ENCODE measurements at places on chromosomes 6 and 20.

DNA sequence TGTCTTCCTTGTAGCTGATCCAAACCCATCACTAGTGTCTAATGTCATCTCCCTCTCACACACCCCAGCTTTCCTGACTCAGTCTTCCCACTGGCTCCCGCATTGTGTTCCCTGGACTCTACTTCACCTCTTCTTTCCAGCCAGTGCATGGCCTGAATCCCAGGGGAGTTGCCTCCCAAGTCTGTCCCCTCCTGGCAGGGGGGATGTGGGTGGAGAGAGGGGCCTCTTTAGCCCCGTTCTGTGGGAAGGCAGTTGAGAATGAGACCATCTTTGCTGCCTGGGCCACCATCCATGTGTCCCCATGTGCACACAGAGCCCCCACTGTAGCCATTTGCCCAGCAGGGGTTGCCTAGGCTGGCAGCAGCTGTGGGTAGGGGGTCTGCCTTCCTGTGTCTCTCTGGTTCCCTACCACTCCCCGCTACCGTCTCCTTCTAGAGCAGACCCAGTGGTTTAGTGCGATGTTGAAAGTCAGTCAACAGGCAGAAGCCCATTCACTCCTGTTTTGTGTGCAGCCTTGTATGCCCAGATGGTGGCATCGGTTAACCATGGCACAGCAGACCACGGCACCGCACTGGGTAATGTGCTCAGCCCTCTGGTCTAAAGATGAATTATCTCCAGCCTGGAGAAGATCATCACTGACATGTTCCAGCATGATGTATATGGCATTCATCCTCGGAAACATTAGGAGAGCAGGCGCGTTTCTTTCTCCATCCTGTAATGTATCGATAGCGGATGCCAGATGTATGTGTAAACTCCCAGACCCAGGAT lies 178.8 kb upstream of the SNX9 start:
- DNase-seq = no peak

- DNase-seq = peak; percentile 56
These were observed 65.7 kb upstream of the TOP1 start for GRCh38 chr20:40962733-40963504.

GRCh38 chr6:106163446-106163965 lies 77.4 kb downstream of the PRDM1 start:
- DNase-seq = peak; percentile 37

- no peak for DNase-seq
These were observed 611.5 kb upstream of the IMPG1 start for GRCh38 chr6:76683985-76684384.

DNA sequence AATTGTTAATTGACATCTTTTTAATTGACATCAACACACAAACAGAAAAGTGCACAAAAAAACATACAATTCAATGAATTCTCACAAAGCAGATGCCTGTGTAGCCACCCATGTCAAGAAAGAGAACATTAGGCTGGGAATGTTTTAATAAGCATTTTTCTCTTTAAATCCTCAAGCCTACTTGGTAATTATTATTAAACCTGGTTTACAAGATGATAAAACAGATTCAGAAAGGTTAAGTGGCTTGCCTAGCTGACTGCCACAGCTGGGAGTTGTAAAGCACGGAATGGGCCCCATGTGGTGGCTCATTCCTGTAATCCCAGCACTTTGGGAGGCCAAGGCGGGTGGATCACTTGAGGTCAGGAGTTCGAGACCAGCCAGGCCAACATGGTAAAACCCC lies 90.0 kb upstream of the AKAP12 start:
- no peak for DNase-seq

- DNase-seq = no peak
These were observed 3.3 kb downstream of the NCR2 start for GRCh38 chr6:41338659-41339058.

DNA sequence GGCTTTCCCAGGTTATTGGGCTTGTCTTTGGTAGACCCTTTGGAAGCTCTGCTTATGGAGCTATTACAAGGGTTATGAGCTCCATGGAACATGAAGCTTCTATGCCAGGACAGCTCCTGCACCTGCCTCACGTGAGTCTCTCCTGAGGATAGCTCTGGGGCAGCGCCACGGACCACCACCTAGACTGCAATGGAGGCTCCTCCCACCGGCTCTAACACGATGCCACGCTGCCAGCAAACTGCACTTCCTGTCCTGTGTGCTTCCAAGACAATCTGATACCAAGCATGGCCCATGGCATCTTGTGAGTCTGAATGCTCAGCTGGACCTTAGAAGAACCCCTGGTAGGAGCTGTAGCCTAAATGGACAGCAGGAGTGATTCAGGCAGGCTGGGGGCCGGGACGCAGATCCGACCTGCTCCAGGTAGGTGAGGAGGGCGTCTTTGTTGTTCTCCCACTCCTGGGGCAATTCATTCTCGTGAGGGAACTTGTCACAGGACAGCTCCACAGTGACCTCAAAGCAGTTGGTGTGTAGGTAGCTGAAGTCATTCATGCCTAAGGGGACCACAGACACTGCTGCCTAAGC lies 5.5 kb downstream of the CPXM1 start:
- no peak for DNase-seq

- no peak for DNase-seq
These were observed 4.5 kb downstream of the PRDM13 start for GRCh38 chr6:99611148-99611547.

GRCh38 chr6:164578616-164579015 lies 730.8 kb downstream of the C6orf118 start:
- no peak for DNase-seq

DNA sequence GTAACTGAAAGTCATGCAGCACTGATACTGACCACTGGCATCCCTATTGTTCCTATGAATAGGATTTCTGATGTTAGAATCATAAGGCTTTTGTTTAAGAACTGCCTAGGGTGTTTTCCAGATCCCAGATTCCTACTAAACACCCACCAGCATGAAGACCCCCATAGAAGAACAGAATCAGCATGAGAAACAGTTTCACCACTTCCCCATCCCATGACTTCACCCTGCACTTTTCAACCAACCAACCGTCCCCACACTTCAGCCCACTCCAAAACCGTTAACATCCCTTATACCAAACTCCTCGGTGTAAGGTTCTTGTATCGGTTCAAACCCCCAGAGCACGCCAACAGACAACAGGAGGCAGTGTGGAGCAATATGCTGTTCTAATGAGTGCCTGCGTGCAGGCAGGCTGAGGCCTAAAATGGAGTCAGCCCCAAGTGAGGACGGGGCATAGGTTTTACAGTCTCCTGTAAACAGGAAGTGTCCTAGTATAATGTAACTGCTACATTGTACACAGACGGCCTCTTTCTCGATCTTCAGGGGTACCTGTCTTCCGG lies 11.4 kb upstream of the SSTR4 start:
- no peak for DNase-seq

GRCh38 chr6:158756977-158757752 lies 62.0 kb downstream of the EZR start:
- DNase-seq = no peak

DNA sequence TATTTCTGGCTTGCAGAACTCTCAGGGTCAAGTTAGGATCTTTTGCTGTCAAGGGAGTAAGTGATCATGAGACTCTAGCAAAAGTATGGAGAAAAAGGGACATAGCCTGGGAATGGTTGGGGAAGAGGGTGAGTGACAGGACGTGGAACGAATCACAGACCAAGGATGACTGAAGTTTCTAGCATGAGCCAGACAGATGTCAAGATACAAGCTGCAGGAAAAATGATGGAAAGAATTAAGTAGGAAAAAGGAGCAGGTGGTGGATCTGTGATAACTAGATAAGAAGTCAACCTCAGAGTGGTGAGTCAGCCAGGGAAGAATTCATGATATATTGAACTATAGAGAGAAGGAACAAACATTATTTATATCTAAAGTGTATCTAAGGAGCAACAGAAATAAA lies 159.8 kb upstream of the SYNDIG1 start:
- DNase-seq = no peak

GRCh38 chr20:3166338-3166912 lies 6.8 kb upstream of the FASTKD5 start:
- no peak for DNase-seq

- DNase-seq = no peak
These were observed 92.6 kb downstream of the SNX5 start for GRCh38 chr20:17875981-17876385.

- DNase-seq = no peak
These were observed 298.8 kb downstream of the ZNF217 start for GRCh38 chr20:53294804-53295203.

- DNase-seq = no peak
These were observed 577.5 kb downstream of the PTPRT start for GRCh38 chr20:42611889-42612837.

GRCh38 chr6:37018198-37019064 lies 13.0 kb downstream of the FGD2 start:
- DNase-seq = peak; percentile 81

- no peak for DNase-seq
These were observed 212.2 kb downstream of the HIVEP2 start for GRCh38 chr6:142732790-142733189.

DNA sequence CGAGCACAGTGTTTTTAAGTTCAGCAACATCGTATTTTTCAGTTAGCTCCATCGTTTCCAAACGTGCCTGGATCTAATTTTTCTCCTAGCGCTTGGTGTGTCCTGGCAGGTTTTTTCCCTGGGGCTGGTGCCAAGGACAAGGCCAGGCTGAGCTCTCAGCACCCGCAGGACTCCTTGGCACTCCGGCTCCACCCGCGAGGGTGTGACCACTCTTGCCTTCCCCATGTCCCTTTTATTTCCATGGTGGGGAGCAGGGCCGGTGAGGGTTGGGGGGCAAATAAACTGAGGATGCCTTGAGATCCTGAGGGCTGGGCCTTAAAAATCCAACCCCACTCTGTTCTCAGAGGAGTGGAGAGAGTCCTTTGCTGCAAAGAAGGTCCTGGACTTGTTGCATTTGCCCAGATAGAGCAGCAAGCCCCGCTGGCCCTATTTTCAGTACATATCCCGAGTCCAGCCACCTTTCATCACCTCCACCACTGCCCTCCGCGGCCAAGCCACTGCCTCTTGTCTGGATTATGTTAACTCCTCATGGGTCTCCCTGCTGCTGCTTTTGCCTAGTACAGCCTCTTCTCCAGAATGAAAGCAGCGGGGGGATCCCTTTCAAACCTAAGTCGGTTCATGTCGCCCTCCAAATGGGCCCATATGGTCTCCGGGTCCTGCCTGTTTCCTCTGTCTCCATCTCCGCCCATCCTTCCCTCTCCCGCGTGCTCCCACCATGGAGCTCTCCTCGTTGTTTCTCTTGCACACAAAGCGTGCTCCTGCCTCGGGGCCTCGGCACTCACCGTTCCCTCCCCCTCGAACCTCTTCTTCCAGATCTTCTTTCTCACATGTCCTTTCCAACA lies 4.5 kb upstream of the RAB44 start:
- DNase-seq = no peak

GRCh38 chr20:21230686-21231085 lies 72.4 kb upstream of the XRN2 start:
- no peak for DNase-seq

GRCh38 chr6:24795106-24795505 lies 3.6 kb downstream of the ARMH2 start:
- no peak for DNase-seq

DNA sequence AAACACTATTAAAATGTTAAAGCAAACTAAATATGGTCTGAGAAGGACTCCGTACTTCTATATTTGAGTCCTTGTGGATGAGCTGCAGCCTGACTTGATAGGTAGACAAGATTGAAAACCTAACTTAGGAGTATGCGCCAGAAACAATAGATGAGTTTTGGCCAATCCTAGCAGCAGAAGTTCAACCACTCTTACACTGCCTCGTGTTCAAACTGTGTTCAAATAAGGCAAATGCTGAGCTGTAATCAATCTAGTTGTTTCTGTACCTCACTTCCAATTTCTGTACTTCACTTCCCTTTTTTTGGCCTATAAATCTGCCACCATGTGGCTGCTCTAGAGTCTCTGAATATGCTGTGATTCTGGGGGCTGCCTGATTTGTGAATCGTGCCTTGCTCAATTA lies 13.2 kb upstream of the SERINC1 start:
- no peak for DNase-seq

DNA sequence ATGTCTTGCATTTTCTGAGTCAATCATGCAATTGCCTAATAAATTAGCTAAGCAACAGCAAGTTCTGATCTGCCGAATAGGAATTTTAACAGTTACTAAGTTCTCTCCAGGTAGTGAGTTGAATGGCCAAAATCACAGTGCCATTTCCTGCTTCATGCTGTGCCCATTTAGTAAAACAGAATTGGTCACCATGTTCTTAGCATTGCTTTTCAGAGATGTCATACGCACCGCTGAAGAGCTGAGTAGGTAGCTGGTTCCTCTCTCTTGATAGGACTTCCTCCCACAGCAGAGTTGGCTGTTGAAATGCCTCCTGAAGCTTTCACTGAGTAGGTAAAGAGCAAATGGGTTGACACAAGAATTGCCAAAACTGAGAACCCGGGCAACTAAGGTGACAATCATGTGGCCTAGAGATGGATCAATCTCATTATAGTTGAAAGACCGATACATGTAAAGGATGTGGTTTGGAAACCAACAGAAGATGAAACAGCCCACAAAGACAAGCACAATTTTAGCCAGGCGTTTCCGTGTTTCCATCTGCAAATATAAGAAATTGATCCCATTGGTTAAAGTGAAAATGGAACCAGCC lies 57.1 kb upstream of the GJE1 start:
- peak; percentile 23 for DNase-seq

DNA sequence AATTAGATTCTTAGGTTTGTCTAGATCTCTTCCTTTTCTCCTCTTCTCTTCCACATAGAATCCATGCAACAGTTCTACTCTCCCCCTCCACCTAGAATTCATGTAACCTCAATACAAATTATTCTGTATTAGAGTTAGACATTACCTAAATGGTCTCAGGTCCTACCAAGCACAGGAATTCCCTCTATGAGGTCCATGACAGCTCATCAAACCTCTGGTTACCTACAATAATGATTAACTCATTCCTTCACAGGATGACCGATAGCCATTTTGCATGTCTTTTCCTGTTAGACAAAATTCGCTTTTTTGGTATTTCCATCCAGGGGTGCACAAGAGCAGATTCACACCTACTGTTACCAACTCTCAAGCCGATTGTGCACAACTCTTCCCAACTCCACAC lies 27.4 kb upstream of the BMP2 start:
- DNase-seq = no peak

GRCh38 chr6:85580878-85581267 lies 12.8 kb downstream of the SNX14 start:
- no peak for DNase-seq

DNA sequence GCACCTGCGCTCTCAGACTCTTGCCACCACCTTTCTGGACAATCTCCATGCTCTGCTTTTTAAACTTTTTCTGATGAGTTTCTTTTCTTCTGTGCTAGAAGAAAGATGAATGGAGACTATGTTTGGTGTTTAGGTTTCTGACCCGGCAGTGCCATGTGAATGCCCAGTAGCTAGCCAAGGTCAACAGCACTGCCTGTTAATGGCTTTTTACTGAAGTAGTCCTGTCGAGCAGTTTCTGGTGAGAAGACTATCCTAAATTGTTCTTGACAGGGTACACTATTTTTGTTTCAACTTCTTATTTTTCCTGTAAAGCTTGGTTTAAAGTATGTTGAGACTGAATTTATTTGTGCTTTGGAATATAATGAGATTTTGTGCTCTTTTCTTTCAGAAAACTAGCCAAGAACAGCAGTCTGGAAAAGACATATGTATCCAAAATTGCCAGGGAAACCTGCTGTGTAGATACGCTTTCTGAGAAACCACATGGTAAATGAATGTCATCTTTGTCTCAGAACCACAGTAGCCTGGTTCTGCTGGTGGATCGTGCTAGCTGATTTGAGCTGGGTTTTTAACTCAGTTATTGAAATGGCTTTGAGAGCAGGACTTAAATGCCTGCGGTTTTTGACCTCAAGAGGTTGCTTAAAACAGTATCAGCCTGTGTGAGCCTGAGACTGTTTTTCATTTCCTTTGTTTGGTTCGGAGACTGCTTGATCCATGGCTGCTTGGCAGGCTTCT lies 48.1 kb downstream of the KCNS1 start:
- peak; percentile 25 for DNase-seq

GRCh38 chr6:56556751-56557540 lies 85.7 kb downstream of the DST start:
- DNase-seq = no peak
